ENCODE measurements at places on chromosomes 1 and 21.

- DNase-seq = no peak
Observed at GRCh38 chr1:151347523-151348246, 633 bp upstream of the RFX5 start.

DNA sequence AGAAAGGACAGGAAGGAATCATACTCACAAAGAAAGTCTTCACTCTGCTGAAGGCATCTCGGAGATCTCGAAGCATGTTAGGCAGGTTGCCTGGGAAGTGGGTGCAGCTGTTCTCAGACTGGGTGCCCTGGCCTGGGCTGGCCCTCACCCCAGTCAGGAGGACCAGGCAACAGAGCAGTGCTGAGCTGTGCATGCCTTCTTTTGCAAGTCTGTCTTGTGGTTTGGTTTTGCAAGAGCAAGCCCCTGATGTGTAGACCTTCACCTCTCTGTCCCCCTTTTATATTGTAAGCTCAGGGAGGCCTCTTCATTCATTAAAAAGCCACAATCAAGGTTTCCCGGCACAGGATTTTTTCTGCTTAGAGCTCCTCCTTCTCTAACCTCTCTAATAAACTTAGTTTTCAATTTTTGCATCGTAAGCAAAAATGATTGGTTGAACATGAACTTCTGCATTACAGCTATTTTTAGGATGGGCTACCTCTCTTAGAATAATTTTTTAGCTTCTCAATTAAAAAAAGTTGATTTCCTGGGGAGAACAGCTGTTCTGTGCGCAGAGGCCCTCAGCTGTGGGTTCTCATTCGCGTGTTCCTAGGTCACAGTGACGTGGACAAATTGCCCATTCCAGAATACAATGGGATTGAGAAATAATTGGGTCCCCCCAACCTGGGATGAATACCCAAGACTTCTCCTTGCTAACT lies at the start of gene IL10:
TSS of gene IL10 (minus strand) at position 252 of the 695 bp plus-strand sequence. CDS start at position 193, 59 bp downstream.
- DNase-seq = no peak

DNA sequence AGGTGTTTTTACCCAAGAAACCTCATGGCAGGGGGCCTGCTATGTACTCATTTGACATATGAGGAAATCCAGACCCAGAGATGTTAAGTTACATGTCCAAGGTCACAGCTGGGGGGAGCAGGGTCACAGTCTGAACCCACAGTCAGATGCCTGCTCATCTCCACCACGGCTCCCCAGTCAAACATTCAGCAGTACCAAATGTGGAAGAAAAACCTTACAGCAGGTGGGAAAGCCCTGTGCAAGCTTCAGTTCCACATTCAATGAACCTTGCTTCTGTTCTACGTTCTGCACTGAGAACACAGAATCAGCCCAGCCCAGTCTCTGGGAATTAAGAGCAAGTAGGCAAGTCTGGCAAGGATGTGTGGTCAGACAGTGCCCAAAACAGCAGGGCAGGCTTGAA lies 35.2 kb downstream of the LRP8 start:
- DNase-seq = no peak

DNA sequence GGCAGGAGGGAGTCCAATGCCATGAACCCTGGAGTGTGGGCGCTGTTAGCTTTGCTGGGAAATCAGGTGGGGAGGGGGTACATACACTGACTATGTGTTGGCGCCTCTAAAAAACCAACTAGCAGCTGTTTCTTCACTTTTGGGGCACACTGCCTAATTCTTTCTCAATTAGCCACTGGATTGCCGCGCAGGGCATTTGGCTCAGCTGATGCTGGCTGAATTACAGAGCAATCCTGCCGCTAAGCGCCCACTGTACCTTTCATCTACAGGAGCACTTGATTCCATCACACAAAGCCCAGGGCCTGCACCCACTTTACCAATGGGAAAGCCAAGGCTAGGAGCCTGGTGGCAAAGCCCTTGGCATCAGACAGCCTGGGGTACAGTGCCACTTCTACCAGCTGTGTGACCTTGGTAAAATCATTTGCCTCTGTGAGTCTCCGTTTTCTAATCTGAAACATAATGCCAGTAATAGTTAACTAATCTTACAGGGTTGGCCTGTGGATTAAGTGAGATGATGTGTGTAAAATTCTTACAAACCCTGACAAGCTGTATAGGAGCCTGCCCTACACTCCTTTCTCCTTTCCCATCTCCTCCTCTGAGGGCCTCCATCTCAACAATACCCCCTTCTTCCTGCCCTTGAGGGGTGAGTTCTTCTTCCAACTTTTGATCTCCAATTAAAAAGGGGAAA lies 59.0 kb downstream of the UBE2T start:
- DNase-seq = no peak

DNA sequence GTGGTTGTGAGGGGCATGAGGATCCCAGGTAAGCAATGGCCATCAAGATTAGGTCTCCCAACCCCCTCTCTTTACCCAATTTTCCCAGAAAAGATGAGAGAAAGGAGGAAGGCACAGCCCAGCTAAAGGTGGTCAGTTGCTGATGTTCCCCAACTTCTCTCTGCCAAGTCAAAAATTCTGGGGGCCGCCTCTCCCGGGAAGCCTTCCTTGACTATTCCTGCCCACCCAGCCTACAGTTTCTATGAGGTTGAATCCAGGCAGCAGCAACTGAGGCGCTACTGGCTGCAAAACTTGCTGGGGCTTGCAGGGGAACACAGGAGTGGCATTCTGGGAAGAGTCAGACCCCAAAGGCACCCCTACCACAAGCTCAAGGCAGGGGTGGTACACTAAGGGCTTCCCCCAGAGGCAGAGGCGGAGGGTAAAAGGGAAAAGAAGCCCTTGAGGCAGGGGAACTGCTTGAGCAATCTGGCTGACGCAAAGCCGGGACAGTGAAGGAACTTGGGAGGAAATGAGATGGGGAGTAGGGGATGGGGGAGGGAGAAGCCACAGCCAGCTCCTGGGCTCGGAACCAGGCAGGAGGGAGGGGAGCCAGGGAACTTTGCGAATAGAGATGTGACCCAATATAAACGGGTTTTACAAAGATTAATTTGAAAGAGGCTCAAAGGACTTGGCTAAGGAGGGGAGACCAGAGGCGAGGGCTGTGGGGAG lies 31.2 kb downstream of the SDC3 start:
- DNase-seq = no peak

- DNase-seq = no peak
Observed at GRCh38 chr1:8174807-8175206, 143.1 kb upstream of the SLC45A1 start.

GRCh38 chr1:27349784-27350662 lies 8.2 kb downstream of the SYTL1 start:
- DNase-seq = no peak

DNA sequence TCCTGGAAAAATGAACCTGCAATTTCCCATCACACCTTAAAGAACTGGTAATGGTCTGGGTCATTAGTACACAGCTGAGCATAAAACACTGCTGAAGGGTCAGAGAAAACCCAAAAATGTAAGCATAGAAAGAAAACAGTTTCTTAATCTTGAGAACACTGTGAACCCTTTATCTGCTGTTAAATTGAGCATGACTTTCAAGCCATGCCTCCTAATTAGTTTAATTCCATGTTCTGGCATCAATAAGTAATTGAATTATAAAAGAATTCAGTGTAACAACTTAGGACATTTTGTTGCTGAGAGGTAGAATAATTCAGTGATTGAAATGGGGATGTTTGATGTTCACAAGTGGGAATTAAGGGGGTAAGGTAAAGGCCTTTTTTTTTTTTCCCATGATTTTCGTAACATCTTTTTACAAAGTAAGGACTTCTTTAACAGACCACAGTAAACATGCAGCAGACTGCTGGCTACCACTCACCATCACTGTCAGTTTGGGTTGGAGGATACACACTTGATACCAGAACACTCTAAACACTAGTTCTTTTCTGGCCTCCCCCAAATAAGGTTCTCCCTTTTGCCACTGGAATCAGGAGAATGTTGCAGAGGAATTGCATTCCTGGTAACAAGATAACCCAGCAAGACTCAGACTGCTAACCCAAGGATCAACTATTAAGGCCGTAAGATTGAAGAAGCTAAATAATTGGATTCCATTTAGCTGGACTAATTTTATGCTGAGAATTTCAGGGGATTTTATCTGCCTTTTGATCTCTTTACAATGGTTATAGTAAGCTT lies 3.0 kb downstream of the RWDD3 start:
- no peak for DNase-seq

DNA sequence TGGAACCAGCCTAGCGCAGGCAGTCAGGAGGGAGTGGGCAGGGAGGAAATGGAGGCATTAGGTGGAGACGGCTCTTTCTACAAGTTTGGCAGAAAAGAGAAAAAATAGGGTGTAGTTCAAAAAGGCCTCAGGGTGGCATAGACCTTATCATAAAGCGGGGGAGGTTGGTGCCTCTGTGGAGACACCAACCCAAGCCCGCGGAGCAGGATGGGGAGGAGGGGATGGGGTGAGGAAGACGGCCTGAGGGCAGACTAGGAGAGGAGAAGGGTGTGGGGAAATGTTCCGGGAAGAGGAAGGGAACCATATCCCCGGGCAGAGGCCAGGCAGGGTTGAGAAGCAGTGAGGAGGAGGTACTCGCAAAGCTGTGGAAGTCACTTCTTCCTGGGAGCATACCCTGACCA lies 17.4 kb upstream of the SHE start:
- no peak for DNase-seq

- no peak for DNase-seq
Observed at GRCh38 chr1:200338451-200338850, 71.4 kb downstream of the ZNF281 start.

- no peak for DNase-seq
Observed at GRCh38 chr1:227661495-227661894, 73.6 kb downstream of the JMJD4 start.

DNA sequence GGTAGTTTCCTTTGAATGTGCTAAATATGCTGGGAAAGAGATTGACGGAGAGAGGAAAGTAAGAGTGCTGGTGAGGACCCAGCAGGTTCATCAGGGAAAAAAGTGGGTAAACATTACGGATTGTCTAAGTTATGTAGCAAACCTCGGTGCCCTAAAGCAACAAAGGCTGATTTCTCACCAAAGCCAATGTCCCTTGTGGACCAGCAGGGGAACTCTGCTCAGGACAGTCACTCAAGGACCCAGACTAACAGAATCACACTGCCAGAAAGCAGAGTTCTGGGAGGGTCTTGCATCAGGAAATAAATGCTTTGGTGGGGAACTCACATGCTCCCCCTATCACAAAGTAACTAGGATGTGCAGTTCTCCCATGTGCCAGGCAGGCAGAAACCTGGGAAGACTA lies 1.7 kb upstream of the IKBKE start:
- DNase-seq = no peak

- no peak for DNase-seq
Observed at GRCh38 chr1:55503663-55504305, 288.6 kb upstream of the USP24 start.

DNA sequence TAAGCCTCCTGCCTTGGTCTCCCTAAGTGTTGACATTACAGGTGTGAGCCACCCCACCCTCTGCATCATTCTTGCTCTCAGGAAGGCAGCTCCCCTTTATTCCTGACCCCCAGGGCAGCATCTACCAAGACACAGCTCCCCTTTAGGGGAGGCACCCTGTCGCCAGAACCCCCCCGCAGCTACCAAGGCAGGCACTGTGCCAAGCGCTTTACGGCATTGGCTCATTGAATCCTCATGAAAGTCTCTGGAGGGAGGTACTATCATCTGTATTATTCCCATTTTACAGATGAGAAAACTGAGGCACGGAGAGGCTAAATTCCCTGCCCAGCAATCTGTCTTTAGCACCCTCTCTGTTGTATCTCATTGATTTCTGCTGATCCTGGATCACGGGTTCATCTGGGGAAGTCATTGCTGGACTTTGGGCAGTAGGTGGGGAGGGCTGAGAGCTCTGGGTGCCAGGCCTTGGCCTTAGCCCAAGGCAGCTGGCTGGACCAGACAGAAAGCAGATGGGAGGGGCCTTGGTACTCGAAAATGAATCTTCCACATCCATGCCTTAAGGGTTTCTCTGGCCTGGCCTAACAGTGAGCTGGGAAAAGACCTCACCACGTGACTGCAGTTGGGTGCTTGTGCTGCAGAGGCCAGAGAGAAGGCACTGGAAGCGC lies 5.9 kb downstream of the PLOD1 start:
- DNase-seq = no peak

DNA sequence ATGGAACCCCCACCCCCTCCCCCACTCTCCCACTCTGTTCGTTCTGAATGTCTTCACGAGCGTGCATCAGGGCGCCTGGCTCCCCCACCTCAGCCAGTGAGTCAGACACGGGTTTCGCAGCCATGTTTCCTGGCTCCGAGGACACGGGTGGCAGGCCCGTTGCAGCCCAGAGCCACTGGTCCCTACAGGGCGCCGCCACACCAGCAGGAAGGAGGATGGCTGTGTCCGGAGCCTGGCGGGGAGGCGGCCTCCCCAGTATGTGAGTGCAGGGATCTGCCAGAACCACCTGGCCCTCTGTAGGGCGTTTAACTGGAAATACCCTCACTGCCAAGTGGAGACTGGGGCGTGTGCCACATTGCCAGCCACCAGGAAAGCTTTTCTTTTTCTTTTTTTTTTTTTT lies 18.5 kb downstream of the CSTB start:
- no peak for DNase-seq

- peak; percentile 13 for DNase-seq
Observed at GRCh38 chr1:203593723-203594122, 32.9 kb upstream of the ATP2B4 start.

- peak; percentile 84 for DNase-seq
Observed at GRCh38 chr1:30801771-30802198, 44.2 kb upstream of the LAPTM5 start.

GRCh38 chr21:32889596-32889995 lies 118.0 kb upstream of the PAXBP1 start:
- DNase-seq = no peak

- DNase-seq = no peak
Observed at GRCh38 chr1:237181743-237182317, 139.8 kb downstream of the RYR2 start.

GRCh38 chr1:233815865-233816264 lies 88.6 kb upstream of the SLC35F3 start:
- DNase-seq = no peak

DNA sequence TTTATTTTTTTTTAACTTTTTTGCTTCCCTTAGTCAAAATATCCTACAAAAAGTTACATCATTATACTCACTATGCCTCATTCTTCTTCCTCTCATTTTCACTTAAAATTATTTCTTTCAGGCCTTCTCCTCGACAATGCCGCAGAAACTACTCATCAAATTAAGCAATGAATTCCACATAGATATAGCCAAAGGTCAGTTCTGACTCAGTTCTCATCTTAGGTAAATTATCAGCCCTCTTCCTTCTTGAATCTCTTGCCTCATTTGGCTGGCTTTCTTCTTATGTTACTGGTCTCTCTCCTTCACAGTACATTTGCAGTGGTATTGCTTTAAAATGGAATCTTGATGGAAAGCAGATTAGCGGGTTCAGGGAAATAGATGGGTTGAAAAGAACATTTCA lies 260.7 kb upstream of the BRINP3 start:
- no peak for DNase-seq

- DNase-seq = no peak
Observed at GRCh38 chr1:18869847-18870594, 10.6 kb upstream of the TAS1R2 start.

- no peak for DNase-seq
Observed at GRCh38 chr1:178037510-178038253, 56.2 kb upstream of the RASAL2 start.

Measured in stimulated activated CD8-positive, alpha-beta memory T cell treated with anti-CD3 and anti-CD28 coated beads, Interleukin-15, amount 100 ng/mL, for 24 hours (primary cell).